ENCODE measurements at places on chromosomes 3 and 15.
A peak's percentile ranks its signal among the peaks of the same experiment; 100 is the strongest.

GRCh38 chr15:41258750-41259471 lies 27.8 kb downstream of the CHP1 start:
- DNase-seq, result no peak

DNA sequence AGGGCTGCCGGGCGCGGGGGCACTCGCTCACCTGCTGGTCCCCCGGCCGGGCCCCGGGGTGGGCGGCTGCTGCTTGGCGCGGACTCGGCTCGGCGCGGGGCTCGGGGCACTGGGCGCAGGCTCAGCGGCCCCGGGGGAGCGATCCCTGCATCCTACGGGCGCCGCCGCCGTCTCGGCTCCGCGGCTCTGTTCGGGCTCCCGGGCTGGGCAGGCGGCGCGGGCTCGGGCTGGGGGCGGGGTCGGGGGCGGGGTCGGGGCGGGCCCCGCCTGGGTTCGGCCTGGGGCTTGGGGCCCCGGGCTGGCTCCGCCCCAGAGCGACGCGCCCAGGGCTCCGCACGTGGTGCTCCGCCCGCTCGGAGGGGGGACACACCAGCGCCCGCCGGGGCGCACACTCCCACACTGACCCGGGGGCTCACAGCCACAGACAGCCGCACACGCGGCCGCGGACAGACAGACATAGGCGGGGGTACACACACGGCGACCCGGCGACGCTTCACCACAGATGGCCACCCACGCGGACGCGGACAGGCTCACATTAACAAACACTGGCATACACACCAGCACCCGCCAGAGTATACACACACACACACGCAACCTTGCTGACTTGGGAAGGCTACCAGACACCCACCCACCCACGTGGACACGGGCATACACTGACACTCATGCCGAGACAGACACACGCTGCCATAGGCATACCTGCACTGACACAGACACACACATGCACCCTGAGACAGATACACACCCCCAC lies at the start of gene SCN5A:
Gene SCN5A (minus strand): TSS at position 188 of the 748 bp plus-strand sequence. CDS start 16,380 bp downstream, outside the sequence.
- no peak for DNase-seq

- DNase-seq, result no peak
Observed at GRCh38 chr3:192408647-192409200, 318.6 kb downstream of the FGF12 start.

DNA sequence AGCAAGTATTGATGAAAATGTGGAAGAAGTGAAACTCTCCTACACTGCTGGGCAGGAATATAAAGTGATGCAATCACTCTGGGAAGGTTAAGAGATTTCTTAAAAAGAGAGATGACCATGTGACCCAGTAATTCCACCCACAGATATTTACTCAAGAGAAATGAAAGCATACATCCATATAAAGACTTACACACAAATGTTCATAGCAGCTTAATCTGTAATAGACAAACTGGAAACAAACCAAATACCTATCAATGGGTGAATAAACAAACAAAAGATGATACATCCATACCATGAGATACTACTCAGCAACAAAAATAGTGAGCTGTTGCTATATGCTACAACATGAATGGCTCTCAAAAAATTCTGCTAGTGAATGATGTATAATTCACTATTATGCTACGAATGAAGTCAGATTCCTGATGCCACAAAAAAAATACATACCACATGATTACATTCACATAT lies 463.3 kb downstream of the MAGI1 start:
- peak; percentile 10 for DNase-seq

GRCh38 chr3:160135851-160136250 lies 89.4 kb upstream of the C3orf80 start:
- no peak for DNase-seq

GRCh38 chr3:63580151-63580550 lies 72.3 kb upstream of the SNTN start:
- DNase-seq, result no peak

- DNase-seq, result no peak
Observed at GRCh38 chr15:31083370-31083780, 18.1 kb downstream of the TRPM1 start.

GRCh38 chr3:12679468-12679867 lies 15.6 kb upstream of the RAF1 start:
- DNase-seq, result peak; percentile 82

DNA sequence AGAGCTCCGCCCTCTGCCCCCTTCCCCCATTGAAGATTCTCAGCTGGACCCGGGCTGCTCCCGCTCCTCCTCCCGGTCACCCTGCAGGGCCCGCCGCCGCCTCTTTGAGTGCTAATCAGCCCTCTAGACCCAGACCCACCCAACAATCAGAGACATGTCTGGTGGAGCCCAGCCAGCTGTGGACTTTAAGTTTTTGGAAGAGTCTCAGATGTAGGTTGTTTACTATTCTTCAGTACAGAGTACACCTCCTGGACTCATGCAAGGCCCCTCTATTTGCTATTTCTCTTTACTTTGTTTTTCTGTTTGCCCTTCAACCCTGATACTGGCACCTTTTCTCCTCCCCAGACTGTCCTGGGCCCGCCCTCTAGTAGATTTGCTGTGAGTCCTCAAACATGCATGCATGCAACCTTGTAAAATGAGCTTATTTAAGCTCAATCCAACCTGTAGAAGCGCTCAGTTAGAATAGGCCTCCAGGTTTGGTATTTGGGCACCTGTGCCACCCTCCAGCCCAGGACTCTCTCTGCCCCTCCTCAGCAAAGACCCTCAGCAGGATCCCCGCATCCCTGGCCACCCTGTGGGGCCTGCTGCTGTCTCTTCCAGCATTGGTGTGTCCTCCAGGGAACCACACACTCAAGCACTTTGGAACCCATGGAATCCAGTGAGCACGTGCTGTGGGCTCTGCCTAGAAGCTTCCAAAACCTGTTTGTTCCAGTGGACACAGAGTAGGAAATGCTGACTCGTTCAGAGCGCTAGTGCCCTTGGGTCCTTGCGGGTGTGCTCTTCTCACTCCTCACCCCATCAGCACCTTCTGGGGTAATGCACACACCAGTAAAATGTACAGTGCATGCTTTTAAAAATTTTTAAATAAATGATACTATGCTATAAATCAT lies 4.6 kb downstream of the PRR23E start:
- no peak for DNase-seq

DNA sequence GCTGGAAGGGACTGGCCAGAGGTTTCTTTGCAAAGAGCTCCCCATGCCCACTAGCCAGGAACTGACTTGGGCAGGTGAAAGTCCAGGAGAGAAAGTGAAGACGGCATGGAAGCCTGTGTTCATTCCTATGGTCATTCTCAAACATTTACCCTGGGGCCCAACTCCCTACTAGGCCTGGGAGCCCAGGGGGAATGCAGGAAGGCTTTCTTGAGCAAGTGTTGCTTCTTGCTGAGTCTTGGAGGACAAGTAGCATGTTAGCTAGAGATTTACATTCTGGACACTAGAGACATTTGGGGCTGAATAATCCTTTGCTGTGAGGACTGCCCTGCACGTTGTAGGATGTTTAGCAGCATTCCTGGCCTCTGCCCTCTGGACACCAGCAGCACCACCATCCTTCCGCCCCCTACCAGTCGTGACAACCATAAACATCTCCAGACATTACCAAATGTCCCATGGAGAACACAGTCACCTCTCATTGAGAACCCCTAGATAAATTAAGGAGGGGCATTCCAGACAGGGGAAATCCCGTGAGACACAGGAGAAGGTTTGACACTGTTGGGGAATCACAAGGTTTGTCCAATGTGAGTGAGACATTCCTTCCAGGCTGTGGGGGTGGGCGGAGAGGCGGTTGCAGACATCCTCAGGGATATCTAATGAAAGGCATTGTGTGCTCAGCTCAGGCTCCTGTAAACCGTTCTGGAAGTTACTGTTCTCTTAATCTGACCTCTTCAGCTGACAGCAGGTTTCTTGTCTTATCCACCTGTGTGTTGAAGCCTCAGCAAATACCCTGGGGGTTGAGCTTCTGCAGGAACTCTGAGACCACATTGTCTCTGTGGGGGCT lies 236.2 kb downstream of the TLE3 start:
- DNase-seq, result no peak

DNA sequence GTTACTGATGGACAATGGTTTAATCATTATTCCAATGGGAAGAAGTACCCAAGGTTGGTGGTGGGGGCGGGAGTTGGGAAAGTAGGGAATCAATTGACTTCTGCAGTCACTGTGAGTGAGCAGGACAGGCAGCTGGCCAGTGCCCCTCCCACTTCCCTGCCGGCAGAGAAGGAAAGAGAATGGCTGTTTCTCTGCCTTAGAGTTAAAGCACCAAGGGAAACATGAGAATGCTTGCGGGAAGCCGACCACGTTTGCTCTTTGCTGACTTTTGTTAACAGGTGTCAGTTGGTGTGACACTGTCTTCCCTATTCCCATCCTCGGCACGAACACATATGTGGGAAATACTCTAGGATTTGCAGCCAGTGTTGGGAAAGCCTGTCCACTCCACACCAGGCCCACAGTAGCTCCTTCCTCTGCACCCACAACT lies 33.5 kb upstream of the MFSD1 start:
- DNase-seq, result no peak

Data from GM04504 (cell line).